ENCODE measurements at places on chromosomes 13 and 19.

- DNase-seq: no peak
Measured at GRCh38 chr13:104837756-104838155, 1697.7 kb downstream of the EFNB2 start.

DNA sequence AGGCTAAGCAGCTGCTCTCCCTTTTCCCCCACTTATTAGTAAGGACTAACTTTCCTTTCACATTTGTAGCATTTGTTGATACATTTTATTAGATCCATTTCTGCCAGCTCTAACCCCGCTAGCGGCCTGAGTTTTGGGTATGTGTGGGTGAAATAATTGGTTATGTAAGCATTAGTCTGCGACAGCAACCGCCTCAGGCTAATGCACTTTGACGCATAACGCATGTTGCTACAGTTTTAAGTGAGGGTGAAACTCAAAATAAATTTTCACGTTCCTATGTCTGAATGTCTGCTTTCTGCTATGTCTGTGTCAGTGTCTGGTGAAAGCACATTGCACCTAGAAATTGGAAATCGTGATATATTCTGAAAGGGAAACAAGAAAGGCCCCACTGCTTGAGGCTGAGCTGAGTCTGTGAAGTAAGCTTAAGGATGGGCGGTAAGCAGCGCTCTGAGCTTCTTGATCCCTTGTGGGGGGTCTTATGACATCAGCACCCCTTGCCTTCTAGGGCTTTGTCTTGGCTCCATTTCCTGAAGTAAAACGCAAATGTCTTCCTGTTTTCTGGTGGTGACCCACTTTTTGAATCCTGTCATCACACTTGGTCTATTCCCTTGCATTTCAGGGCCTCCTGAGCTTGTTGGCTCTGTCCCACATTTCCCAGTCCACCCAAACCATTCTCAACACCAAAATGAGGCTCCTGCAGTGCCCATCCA lies 648.3 kb upstream of the ARGLU1 start:
- no peak for DNase-seq

DNA sequence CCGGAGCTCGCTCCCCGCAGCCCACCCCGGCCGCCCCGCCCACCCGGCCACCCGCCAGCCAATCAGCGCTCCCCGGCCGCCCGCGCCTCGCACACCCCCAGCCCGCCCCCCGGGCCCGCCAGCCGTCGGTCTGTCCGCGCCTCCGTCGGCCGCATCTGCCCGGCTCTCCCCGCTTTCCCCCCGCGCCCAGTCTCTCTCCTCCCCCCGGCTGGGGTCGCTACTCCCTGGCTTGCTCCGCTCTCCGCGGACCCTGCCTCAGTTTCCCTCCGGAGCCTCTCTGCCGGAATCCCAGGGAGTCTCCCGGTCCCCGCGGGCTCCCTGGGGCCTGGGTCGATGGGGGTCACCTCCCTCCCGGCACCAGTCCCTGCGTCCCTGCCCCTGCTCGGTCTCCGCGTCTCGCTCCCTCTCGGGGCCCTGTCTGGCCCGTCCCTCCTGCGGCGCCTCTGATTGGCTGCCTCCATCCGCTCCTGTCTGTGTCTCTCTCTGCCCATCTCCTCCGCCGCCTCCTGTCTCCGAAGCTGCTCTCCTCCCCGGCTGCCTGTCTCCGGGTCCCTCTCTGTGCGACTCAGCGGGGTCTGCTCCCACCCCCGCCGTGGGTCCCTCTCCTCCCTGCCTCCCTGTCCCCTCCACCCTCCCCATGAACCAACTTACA lies 484 bp downstream of the IL11 start:
- no peak for DNase-seq

DNA sequence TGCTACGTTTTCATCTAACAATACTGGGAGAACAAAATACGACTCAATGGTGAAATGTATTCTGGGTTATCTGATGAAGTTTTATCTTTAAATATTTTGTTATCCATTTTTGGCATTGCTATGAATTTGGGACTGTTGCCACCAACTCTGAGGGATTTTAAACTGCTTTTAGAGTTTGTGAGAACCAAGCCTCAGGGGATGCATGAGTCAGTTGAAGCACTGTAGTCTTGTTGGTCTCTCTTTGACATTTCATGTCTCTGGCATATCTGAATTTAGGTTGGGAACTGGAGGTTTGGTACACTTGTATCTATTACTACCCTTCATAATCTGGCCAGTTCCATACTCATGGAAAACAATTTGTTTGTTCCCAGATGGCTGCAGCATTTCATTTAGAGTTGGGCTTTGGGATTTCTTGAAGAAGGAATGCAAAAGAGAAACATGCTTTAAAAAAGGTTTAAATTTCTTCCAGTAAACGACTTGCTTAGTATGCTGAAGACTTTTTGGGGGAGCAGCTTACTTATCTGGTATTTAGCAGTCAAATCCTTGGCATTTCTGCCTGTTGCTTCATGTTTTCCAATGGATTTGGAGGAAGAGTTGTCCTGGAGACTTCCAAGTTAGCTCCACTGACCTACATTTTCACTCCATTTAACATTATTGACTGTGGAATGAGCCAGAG lies 28.9 kb downstream of the ARHGEF7 start:
- no peak for DNase-seq

GRCh38 chr13:50629497-50629896 lies 214.0 kb downstream of the DLEU7 start:
- DNase-seq: no peak

GRCh38 chr13:24995225-24995804 lies 100.6 kb upstream of the PABPC3 start:
- no peak for DNase-seq

DNA sequence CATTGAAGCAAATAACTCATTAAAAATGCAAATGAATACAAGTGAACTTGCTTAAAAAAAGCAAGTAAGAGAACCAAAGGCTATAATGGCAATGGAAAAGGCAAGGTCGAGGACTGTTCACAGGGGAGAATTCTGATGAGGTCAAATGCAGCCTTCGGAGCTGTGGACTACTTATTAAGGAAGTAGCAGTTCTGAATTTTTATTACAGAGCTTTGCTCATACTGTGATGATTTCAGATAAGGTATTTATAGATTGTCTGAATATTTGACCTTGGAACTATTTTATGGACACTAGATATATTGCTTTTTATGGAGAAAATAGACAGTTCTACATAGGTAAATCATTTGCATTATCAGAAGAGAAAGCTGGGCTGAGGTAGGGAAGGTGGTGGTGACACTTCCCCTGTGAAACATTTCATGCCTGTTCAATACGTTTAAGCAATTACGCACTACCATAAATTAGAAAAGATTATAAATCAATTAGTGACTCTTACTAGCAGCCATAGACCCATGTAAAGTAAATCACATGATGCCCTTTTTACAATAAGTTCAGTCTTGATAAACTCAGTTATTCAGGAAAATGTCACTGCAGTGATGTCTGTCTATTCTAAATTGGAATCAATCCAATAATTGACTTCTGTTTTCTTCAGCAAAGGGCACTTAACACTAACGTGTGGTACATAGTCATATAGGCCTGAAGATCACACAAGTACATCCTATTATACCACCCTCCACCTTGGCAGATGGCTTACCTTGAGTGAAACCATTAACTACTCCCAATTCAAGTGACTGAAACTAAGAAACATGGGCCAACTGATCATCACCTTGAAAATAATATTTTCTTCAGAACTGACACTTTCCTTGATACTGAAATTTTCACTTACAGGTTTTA lies 260.0 kb downstream of the KLF12 start:
- no peak for DNase-seq

DNA sequence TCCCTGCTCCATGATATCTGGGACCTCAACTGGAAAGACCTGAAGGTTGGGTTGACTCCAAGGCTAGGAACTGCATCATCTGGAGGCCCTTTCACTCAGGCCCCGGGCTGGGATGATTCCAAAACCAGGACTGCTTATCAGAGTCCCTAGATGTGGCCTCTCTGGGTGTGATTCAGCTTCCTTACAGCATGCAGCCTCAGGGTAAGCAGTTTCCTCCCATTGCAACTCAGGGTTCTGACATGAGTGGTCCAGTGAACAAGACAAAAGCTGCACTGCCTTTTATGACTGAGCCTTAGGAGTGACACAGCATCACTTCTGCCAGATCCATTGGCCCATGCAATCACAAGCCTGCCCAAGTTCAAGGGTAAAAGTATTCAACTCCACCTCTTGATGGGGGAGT lies 502.8 kb downstream of the COG6 start:
- no peak for DNase-seq

DNA sequence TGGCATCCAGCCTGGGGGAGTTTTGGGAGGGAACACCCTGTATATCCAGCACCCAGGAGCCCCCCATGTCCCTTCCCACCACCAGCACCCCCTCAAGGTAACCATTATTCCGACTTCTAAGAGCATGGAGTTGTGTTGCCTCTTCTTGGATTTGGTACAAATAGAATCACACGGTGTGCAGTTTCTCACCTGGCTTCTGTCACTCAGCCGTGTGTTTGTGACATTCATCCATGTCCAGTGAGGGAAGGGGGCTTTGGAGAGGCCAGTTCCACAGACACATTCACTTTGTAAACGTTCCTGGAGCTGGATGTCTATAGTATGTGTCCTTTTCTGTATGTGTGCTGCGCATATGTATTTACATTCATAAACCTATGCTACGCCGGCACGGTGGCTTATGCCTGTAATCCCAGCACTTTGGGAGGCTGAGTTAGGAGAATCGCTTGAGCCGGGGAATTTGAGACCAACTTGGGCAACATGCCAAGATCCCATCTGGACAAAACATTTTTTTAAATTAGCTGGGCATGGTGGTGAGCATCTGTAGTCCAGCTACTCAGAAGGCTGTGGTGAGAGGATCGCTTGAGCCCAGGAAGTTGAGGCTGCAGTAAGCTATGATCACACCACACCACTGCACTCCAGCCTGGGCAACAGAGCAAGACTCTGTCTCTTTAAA lies 36.6 kb downstream of the MYH14 start:
- no peak for DNase-seq

- no peak for DNase-seq
Measured at GRCh38 chr13:40640845-40641458, 25.5 kb downstream of the FOXO1 start.

All from stimulated activated CD4-positive, alpha-beta T cell treated with anti-CD3 and anti-CD28 coated beads, Interleukin-15, amount 100 ng/mL, for 1 hour (primary cell).